Occipital lobe (tissue), 3 donors: ENCODE measurements at places on chromosomes 3 and 15. TPM values are rescaled to one million over a fixed set of nuclear protein-coding genes. Genes with fewer than 3 reads are reported as not detected.
A peak's percentile ranks its signal among the peaks of the same experiment; 100 is the strongest.

- no peak for DNase-seq
Observed at GRCh38 chr15:50107591-50108408, 11.2 kb downstream of the ATP8B4 start.

GRCh38 chr3:79354179-79354688 is 413.6 kb downstream of the ROBO1 start:
- DNase-seq = no peak

DNA sequence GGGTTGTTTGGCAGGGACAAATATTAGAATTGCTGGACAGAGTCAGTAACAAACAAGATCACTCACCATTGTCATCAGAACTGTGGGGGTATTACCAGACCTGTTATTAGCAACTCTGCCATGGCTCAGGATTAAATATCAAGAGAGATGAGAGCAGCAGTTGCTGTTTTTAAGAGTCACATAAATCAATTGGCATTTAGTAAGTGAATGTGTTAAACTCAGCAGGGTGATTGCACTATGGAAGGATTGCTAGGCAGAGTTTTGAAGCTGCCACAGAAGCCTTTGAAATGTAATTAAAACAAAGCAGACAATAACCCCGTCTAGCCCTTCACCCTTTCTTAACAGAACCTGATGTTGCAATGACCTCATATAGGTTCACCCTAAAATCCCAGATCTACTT is 238.8 kb downstream of the GAP43 start:
- no peak for DNase-seq

DNA sequence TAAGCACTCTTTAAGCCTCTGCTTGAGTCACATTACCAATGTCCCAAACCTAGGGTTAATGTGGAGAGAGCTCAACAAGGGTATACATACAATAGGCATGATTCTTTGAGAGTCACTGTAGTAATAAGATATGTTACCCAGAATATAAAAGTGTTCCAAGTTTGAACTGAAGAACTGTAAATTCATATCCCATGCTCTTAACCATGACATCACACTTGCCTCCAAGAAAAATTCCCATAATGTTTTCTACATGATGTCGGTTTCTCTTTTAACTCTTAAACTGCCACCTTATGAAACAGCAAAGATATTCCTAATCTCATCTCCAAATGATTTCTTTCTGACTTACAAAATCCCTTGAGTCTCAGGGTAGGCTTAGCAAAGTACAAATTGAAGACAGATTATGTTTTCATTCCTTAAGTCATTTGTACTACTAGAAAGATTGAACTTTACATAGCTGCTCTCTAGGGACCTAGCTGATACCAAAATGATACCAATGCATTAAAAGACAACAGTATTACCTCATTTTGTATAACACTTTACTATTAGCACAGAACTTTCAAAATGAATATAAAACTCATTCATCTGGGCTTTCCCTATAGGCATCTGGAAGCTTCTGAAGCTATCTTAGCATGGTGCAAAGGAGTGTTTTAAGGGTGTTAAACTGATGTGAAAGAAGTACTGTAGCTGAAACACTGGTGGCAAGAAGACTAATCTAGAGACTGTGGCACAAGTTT is 127.1 kb downstream of the KCNMB2 start:
- no peak for DNase-seq

The SLCO3A1 gene
- 9.8 TPM for total RNA-seq

DNA sequence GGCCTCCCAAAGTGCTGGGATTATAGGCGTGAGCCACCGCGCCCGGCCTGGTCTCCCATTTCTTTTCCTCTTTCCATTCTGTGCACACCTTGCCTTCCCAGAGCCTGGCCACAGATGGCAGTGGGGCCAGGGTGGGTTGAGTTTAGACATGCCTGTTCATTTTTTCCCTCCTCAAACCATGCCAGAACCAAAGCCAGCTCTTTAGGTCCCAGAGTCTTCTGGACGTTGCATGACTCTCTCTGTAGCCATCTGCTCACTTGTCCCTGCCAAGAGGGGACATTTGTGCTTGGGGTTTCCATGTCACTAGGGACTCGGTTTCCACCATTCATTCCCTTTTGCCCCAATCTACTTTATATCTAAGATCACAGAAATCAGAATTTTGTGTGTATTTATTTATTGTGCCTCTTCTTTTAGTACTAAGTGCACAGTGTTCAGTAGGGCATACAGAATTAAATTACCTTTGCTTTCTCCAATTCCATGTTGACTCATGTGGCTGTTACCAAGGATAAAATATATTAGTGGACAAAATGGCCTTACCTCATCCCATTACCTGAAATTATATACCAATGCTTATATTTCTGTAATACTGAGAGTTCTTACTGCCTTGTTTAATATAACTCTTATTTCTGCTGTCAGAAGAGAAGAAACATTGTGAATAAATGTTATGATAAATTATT is 49.6 kb downstream of the USP13 start:
- DNase-seq = no peak

- peak; percentile 10 for DNase-seq
Observed at GRCh38 chr15:68330901-68331300, 53.4 kb downstream of the FEM1B start.

DNA sequence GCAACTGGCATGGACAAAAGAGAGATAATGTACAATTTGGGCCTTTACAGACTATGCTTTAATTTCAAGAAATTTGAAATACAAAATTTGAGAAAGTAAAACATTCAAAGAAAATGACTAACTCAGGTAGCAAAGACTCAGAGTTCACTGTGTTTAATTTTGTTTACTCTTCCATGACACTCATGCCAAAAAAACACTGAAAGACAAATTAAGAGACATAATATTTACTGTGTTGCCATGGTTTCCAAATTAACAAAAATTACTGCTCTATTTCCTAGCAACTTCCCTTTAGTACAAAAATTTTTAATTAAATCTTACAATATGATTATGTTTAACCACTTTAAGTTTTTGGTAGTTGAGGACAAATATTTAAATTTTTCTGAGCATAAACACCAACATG is 29.6 kb downstream of the LRRFIP2 start:
- no peak for DNase-seq

- no peak for DNase-seq
Observed at GRCh38 chr3:78941587-78941986, 826.2 kb downstream of the ROBO1 start.

The FBXO40 gene
- total RNA-seq = 0.31 TPM

DNA sequence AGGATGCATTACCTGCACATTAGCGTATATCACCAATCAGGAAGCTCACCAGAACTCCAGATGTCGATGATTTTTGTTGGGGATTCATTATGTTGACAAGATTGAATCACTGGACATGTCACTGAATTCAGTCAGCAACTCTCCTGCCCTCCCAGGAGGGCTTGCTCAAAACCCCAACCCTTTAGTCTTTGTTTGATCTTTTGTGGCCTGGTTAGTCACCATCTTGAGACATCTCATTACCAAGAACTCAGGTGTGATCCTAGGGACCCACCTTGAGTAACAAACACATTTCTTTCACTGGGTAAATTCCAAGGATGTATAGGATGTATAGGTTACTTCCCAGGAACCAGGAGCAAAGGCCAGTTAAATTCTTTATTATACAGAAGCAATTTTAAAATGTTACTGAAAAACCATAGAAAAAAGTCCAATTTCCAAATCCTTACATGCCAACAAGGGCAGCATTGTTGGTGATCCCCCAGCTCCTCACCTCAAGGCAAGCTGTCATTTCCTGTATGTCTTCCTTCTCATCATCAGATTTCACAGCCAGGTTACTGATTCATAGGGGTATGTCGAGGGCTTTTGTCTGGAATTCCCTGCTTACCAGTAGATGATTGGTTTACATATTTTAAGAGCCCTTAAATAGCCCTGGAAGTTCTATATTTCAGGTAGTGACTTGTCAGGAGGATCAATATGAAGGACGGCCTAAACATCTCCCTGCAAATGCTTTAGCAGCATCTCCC is 11.7 kb downstream of the SNRPN start:
- no peak for DNase-seq

The ALG1L2 gene
- 0.62 TPM for total RNA-seq

- no peak for DNase-seq
Observed at GRCh38 chr15:39180483-39180933, 400.4 kb upstream of the THBS1 start.

DNA sequence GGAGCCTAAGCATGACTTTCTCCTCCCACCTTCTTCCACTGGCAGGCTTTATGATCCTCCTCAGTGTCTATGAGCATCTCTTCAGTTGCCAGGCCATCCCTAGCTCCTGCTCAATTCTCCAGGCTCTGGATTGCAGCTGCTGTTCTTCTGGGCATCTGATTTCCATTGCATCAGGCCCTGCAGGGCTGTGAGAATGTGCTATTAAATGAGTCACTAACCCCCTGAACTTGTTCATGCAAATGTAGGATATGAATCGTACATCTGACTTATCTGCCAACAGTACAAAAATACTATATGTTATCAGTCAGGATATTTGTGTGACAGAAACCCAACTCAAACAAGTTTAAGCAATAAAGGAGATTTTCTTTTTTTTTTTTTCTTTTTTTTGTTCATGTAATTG is 11.9 kb downstream of the GPR176 start:
- peak; percentile 7 for DNase-seq

The RIOX2 gene
- 17.5 TPM for total RNA-seq

GRCh38 chr3:97949743-97950142 is 22.5 kb downstream of the RIOX2 start:
- no peak for DNase-seq

The ZNF80 gene
- total RNA-seq = not detected
